ENCODE measurements at places on chromosomes 2 and 18.

- no peak for DNase-seq
These were observed 151.9 kb upstream of the CYRIA start for GRCh38 chr2:16817305-16818202.

DNA sequence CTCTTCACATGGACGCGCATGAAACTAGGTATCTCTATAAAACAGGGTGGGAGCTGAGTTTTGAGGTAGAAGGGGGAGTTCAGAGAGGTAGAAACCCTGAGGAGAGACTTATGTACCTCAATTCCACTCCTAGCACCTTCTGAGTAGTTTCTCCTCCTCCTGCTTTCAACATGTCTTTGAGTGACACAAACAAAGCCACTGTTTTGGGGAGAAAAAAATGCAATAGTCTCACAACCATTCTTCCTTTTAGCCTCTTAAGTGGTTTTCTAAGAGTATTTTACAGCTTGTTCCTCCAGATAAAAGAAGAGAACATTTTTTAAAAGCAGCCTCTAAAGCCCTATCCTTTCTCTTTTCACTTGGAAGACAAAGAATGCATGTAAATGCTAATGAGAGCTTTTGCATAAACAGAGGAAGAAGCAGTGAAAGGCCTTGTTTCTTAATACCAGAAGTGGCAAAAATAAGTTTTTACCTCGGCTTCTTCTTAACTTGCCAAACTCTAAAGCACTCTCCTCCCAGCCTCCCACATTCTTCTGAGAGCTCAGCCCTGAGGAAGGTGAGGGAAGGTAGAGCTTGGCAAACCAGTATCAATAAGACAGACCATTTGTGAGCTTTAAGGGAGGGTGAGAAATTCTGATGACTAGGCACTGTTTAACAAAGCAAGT lies 1304.4 kb upstream of the ACVR2A start:
- DNase-seq = no peak

DNA sequence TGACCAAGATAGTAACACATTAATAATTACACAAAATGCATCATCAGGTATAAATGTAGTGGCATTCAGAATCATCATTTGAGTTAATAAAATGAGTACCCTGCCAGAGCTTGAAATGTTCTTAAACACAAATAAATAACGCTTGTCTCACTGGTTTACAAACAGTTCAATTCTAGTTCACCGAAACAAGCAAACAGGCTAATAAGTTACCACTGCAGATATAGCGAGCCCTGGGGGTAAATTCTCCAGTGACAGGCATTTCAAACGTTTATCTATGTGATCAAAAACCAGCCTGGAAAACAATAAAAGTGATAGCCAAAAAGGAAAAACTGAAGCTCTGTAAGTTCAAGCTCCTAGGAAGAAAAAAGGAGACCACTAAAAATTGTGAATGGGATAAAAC lies 152.6 kb downstream of the THADA start:
- DNase-seq = no peak

DNA sequence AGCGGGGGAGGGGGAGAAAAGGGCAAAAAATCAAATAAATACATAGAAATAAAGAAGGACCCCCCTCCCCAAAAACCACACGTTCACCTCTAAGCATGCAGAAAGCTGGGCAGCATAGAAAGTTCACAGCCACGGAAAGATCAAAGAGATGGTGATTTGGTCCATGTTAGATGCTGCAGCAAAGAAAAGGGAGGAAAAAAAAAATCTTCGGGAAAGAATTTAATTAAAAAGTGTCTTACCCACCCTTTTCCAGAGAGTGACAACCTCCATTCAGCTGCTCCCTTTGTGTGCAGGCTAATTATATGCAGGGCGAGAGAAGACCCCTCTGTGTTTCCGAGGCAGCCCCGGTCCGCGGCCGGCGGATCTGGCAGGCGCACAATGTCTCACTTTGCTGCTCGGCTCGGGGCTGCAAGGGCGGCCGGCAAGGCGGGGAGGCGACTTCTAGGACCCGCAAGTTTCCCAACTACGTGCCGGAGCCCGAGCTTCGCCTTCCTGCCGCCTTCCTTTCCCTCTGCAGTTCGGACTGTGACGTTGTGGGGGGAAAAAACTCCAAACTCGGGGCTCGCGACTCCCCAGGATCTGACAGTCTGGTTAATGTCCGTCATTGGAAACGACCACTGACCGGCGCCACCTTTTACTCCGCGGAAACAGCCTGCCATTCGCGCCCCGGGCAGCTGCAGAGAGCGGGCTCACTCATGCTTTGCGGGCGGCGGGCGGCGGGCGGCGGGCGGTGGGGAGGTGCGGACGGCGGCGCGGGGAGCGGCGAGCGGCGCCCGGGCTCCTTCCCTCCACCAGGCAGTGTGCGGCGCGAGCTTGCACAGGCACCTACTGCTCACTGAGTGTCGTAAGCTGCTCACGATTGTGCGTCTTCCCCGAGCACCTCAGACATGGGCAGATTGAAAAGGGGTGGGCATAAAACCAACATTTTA lies at the start of gene LRRTM1:
LRRTM1 (minus strand) TSS at position 844 of the 929 bp plus-strand sequence. CDS start 933 bp downstream, outside the sequence.
- no peak for DNase-seq

DNA sequence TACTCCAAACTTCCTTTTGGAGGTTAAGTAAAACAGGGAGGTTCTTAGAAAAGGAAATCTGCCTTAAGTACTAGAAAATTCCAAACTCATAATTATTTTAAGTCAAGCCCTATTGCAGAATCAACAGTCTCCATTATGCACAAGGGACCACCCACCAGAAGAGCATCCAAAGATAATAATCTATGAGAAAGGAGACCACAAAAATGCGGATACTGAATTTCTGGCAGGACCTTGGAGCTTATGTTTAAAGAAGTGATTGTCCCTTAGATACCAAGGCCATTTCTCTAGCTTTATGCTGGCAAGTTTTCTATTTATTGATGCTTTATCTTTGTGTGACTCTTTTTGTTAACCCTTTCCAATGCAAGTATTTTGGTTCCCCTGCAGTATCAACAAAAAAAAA lies 404.0 kb upstream of the MMADHC start:
- no peak for DNase-seq

DNA sequence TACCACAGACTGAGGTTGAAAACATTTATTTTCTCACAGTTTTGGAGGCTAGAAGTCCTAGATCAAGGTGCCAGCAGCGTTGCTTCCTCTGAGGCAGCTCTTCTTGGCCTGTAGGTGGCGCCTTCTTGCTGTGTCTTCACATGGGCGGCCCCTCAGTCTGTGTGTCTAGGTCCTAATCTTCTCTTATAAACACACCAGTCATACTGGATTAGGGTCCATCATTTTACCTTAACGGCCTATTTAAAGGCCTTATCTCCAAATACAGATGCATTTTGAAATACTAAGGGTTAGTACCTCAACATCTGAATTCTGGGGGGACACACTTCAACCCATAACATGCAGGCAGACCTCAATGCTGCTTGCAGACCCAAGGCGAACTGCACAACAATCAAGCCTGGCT lies 4.4 kb upstream of the RMC1 start:
- DNase-seq = peak; percentile 32

GRCh38 chr2:167875529-167875928 lies 371.9 kb downstream of the STK39 start:
- DNase-seq = no peak

- DNase-seq = no peak
These were observed 32.1 kb downstream of the NAT8 start for GRCh38 chr2:73610111-73610510.

GRCh38 chr2:203327582-203327900 lies 653 bp upstream of the ABI2 start:
- no peak for DNase-seq

- DNase-seq = no peak
These were observed 87.9 kb downstream of the SEPTIN10 start for GRCh38 chr2:109525836-109526235.

- DNase-seq = no peak
These were observed 211.4 kb downstream of the ZBTB7C start for GRCh38 chr18:48197819-48198218.

GRCh38 chr2:179129574-179130238 lies 79.8 kb upstream of the CCDC141 start:
- no peak for DNase-seq

GRCh38 chr2:235690082-235690808 lies 196.4 kb downstream of the AGAP1 start:
- no peak for DNase-seq

DNA sequence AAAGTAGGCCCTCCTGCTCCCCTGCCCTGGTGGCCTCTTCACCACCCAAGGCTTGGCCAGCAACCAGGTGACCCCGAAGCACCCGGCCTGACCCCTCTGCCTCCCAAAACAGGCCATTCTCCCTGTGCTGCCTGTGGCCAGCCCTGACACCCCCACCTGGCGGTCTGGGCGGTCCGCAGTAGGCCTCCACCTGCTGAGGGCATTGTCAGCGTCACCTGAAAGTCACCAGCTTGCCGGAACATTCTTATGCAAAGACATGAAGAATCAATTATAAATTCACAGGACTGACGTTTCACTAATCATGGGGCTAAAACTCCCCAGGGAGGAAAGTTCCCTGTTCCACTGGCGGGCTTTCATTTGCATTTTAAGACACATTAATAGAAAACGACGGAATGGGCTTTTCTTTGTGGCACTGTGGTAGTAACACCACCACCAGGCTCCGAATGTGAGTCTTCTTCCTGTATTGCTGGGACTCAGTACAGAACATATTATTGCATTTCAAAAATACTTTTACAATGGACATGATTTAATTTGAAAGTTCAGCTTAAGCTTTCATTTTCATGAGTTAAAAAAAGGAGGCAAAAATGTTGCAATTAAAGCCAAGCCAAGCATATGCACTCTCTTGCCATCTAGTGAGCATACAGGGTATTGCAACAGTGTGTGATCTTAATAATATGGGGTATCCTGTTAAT lies 57.4 kb downstream of the ADI1 start:
- no peak for DNase-seq

DNA sequence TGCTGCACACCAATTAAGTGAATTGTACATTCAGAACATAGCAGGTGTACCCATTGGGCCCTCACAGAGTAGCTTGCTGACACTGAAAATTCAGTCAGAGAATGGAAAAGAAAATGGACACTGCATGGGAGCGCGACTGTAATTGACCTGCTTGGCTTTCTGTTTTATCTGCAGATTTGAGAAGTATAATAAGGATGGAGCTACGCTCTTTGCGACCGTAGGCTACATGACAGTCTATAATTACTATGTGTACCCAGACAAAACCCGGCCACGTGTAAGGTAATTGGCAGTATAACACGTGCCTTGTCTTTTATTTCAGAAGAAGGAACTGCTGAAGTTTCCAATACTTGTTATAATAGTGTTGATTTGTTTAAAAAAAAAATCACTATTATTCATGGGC lies 33.5 kb upstream of the METAP1D start:
- DNase-seq = no peak

DNA sequence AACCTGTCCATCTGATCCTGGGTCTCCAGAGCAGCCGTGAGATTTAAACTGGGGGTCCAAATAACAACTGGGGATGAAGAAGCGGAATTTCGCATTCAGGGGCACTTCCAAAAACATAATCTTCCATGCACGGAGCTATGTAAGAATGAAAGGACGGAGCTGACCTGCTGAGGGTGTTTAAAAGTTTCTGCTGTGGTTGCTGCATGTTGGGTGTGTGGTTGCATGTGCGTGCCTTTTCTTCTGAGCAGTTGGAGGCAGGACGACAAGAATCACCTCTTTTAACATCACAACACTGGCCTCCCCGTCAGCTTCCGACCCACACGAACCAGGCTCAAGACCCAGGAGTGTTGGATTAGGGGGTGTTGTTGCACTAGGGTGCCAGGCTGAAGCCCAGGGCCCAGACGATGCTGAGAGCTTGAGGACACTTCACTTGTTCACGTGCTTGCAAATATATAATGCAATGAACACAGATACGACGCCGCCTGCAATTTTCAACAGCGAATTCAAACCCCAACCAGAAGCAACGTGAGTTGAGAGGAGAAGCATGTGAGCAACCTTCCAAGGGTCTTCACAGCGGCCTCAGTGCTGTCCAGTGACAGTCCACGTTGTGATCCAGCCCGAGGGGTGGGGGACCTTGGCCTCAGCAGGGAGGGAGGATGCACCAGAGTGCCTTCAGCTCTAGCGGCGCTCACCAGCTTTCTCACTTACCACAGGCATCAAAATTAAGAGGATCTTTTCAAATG lies 76.0 kb upstream of the SALL3 start:
- DNase-seq = no peak

DNA sequence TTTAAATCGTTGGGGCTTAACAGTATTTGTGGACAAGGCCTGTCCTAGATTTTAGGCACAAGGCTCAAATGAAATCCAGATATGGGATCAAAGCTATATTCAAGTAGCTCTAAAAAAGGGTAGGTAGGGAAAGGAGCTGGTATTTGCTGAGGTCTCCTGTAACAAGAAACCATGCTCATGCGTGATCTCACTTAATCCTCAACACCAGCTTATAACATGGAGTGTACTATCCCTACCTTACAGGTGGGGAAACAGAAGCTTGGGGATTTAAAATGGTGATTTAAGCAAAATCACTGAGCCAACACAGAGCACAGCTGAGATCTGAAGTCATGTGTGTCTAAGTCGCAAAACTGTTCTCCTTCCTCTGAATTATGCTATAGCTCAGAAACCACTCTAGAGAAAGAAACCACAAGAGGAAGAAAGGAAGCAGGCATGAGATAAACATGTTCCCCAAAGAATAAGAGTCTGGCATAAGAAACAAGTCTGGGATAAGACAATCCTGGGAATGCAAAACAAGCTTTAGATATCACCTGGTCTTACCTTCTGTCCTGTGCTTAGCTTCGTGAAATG lies 43.1 kb downstream of the CYRIA start:
- no peak for DNase-seq

- DNase-seq = peak; percentile 55
These were observed 163.8 kb downstream of the FAM210A start for GRCh38 chr18:13562494-13563029.

DNA sequence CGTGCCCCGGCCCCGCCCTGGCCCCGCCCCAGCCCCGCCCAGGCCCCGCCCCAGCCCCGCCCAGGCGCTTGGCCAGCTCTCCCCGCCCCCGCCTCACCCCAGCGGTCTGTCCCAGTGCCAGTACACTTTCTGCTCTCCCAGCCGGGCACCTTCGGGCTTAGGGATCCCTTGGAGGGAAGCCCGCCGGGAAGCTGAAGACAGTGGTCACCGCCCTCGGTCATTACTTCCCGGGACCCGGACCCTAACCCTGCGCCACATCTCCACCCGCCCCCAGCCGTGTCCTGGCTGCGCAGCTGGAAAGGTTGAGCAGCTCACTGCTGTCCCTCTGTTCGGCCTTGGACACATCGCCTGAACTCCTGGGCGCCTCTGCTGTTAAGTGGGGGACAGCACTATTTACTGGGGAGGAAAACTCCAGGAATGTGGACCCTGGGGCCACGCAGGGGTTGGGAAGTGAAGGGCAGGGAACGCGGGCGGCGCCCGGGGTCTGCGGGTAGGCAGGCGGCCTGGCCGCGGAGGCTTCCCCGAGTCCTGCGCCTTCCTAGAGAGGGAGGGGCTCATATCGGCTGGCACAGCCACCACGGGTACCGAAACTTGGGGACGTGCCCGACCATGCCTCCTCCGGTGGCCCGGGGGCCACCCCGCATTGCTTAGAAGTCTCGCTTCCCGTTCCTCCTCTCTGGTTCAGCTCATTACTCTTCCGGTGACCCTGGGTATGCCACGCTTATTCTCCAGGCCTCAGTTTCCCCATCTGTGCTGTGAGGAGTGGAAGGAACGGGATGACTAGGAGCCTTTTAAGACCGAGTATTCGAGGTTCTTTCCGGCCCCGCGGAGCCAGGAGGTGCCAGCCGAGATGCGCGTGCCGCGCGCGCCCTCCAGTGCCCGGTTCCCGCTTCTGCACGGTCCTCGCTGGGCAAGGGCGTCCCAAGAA lies 121.0 kb downstream of the GYPC start:
- DNase-seq = peak; percentile 69

GRCh38 chr18:29084120-29084519 lies 907.2 kb upstream of the CDH2 start:
- no peak for DNase-seq

GRCh38 chr2:149692961-149693396 lies 105.4 kb upstream of the MMADHC start:
- DNase-seq = no peak
